ENCODE measurements at places on chromosomes 4 and X.

GRCh38 chr4:100288811-100289529, 98.7 kb upstream of the DDIT4L start:
- no peak for DNase-seq

DNA sequence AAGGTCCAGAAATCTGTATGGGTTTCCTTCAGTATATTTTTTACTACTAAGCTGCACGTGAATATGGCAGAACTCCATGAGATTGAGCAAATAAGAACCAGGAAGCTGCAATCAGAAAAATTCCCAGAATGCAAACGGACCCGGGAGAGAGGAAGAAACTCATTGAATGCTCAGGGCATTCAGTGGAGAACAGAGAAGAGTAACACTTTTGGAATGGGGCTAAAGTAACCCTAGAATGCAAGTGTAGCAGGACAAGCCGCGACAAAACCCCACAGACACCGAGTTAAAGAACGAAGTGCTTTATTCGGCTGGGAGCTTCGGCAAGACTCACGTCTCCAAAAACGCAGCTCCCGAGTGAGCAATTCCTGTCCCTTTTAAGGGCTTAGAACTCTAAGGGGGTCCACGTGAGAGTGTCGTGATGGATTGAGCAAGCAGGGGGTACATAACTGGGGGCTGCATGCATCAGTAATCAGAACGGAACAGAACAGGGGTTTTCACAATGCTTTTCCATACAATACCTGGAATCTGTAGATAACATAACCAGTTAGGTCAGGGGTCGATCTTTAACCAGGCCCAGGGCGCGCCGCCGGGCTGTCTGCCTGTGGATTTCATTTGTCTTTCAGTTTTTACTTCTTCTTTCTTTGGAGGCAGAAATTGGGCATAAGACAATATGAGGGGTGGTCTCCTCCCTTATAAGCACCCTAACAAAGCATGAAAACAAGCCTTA, 56.4 kb downstream of the RAB28 start:
- DNase-seq, result no peak

DNA sequence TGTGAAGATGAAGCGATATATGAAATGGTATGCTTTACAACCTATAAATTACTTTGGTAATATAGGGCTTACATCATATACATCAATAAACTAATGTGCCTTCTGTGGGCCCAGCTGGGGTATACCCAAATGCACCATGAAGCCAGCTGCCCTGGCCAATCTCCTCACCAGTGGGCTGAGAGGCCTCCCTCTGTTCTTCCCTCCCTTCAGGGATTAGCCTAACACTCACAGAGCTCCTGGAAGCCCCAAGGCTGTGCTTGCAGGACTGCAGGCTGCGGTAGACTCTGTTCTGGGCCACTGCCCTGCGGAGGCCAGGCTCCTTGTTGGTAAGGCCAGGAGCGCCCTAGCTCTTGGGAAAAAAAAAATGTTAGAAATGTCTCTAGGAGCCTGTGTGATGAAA, 33.9 kb downstream of the PAGE1 start:
- DNase-seq, result no peak

GRCh38 chr4:48173056-48173991, 39.3 kb upstream of the TXK start:
- DNase-seq, result no peak

- DNase-seq, result no peak
Measured at GRCh38 chr4:4695497-4695896, 153.6 kb upstream of the STX18 start.

DNA sequence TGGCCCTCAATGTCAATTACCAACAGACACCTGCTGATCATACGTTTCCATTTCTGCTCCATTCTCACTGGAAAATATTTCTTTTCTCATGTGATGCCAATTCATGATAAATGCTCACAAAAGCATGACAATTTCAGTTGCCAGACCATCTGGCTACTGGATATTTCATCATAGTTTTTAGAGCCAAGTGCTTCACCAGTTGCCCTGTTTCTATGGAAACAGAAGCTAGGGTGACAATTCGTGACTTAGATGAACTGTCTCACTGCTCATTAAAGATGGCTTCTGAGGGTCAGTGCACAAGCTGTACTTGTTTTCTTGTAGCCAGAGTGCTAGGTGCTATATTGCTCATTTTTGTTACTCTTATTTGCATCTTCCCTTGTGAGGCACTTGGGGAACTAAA, 184.9 kb downstream of the COMMD8 start:
- no peak for DNase-seq

DNA sequence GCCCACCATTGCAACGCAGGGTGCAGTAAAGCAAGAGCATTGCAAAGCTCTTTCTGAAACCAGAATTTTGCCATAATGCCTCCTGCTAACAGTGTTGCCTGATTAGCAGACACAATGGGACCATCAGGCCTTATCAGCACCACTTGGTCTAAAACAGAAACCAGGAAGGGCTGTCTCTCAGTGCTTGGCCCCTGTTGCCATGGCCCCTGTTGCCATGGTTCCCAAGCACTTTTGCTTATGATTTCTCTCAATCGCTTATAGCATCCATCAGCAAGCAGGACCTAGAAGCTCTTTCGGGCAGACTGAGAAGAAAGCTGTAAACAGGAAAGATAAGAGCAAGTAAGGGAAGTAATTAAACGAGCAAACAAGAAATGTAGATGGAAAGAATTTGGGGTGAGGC, 36.8 kb downstream of the RTL5 start:
- DNase-seq, result peak; percentile 15

GRCh38 chr4:118821590-118822293, 14.2 kb downstream of the SEC24D start:
- no peak for DNase-seq

DNA sequence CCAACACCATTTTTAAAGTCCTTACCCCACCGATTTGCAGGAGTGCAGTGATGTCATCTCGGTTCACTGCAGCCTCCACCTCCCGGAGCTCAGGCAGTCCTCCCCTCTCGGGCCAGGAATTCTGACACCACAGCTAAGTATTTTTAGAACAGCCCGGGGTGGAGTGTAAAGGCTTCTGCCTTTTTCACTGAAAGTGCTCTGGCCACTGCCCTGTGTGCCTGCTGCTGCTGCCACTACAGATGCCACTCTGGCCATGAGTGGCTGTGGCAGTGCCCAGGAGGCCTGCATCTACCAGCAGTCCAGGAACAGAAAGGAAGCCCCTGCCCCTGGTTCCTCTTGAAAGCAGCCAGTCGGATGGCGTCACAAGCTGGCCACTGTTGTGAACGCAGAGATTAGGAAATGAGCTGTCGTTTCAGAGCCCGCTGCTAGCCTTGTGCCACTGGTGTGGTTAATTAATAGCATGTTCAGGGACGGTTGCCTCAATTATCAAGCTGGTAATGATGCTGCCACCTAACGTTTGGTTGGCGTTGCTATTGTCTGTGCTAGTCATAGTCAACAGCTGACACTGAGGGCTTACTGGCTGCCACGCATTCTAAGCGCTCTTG, 23.6 kb upstream of the TBC1D14 start:
- DNase-seq, result no peak

- peak; percentile 9 for DNase-seq
Measured at GRCh38 chrX:140141444-140142029, 176.2 kb upstream of the CXorf66 start.

- DNase-seq, result no peak
Measured at GRCh38 chrX:21683941-21684340, 25.8 kb upstream of the KLHL34 start.

GRCh38 chr4:108360754-108361445, 192.2 kb upstream of the LEF1 start:
- DNase-seq, result no peak

- no peak for DNase-seq
Measured at GRCh38 chr4:26938516-26938915, 77.9 kb downstream of the STIM2 start.

GRCh38 chr4:83558059-83558653, 22.2 kb downstream of the GPAT3 start:
- no peak for DNase-seq

DNA sequence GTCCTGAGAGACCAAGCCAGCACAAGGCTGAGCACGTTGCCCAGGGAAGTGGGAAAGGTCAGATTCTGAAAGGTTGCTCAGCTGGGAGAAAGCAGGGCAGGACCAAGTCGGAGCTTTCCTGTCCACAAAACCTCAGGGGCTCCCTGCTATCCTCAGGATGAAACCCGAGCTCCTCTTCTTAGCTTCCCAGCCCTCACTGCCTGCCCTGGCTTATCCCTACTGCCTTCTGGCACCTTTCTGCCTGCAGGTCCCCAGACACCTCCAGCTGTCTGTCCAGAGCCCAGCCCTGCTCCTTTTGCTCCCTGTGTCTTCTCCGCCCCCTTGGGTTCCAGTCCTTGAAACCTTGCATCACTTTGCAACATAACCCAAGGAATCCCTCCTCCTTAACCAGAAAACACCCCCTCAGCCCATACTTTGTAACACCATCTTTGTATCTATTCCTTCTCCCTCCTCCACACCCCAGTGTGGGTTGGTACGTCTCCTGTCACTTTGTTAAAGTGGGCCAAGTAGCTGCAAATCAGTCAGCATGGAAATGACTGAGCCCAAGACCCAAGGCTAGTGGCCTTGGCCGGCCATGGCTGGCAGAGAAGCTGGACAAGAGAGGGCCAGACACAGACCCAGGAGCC, 20.0 kb upstream of the PRRG3 start:
- DNase-seq, result no peak

DNA sequence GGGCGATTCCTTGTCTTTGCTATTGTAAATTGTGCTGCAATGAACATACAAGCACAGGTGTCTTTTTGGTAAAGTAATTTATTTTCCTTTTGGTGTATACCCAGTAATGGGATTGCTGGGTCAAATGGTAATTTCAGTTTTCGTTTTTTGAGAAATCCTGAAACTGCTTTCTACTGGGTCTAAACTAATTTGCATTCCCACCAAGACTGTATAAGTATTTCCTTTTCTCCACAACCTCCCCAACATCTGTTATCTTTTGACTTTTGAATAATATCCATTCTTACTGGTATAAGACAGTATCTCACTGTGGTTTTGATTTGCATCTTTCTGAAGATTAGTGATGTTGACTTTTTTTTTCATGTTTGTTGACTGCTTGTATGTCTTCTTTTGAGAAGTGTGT, 2506.0 kb downstream of the PCDH7 start:
- no peak for DNase-seq

- no peak for DNase-seq
Measured at GRCh38 chr4:544386-545105, 31.5 kb downstream of the TMEM271 start.

- no peak for DNase-seq
Measured at GRCh38 chr4:143473334-143474126, 40.0 kb upstream of the SMARCA5 start.

DNA sequence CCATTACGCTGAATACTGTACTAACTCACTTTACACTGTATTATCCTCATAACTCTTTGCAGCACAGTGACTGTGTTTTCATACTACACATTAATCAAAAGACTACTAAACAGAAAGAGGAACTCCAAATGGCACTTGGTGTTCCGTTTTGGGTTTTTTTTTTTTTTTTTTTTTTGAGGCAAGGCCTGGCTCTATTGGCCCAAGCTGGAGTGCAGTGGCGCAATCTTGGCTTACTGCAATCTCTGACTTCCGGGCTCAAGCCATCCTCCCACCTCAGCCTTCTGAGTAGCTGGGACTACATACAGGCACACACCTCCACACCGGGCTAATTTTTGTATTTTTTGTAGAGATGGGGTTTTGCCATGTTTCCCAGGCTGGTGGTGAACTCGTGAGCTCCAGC, 10.7 kb downstream of the KLHL8 start:
- DNase-seq, result no peak

DNA sequence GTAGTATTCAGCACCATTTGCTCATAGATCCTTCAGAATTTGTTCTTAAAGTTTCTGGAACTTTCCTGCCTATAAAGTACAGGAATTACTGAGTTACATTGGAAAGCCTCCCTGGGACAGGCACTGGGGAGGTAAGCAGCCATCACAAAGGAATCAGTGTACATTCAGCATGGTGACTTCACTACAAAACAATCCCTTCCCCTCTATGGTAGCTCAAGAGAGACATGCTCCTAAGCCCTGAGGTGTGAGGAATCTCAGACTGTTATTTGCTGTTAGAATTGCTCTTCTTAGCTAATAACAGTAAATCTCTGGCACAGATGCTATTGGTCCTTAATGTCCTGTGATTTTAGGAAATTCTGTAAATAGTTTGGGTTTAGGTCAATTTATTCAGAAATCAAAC, 1898.0 kb upstream of the PCDH7 start:
- DNase-seq, result no peak

- no peak for DNase-seq
Measured at GRCh38 chr4:76095568-76095967, 21.1 kb downstream of the ART3 start.

DNA sequence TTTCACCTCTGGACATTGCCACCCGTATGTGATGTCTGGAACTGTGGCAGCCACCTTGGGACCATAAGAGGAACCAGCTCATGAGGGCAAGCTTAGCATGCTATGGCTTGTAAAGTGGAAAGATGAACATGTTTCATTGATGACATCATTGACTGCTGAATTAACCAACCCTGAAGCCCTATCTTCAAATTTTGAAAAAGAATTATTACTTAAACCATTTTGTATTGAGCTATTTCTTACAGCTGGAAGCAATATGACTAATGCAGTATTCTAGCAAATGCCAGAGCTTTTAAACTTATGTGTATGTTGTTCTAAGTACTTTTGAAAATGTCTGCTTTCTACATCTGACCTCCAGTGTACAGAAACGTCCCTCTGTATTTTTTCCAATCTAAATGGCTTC, 18.1 kb downstream of the GUCY2F start:
- DNase-seq, result no peak

- no peak for DNase-seq
Measured at GRCh38 chr4:39569209-39569608, 42.0 kb upstream of the UGDH start.

- no peak for DNase-seq
Measured at GRCh38 chr4:182231080-182231479, 12.1 kb upstream of the TENM3 start.

DNA sequence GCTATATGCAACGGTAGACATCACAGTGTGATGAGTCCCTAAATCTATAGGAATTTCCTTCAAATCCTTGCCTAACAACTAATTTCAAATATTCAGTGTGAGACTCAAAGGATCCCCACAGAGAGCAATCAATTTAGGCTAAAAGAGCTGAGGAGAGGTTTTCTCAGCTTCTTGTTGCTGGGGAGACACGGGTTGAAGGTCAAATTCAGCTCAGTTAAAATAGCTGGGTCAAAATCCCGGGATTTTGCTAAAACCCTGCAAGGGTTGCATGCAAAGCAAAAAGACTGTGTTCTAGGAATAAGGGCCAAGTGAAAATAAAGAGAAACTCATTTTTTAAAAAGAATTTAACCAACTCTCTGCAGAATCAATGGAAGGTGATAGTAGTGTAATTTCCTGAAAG, 1073.4 kb downstream of the NLGN4X start:
- no peak for DNase-seq

GRCh38 chr4:54400802-54401201, 171.7 kb downstream of the PDGFRA start:
- DNase-seq, result no peak
